Heart left ventricle (tissue), 16 donors: ENCODE measurements at places on chromosomes 4 and X. TPM values are rescaled to one million over a fixed set of nuclear protein-coding genes. Genes with fewer than 3 reads are reported as not detected.

ARSJ gene
- 0.69 TPM for total RNA-seq

VSIG1 gene
- total RNA-seq, result not detected

ENOX2 gene
- 17.6 TPM for total RNA-seq

SPANXC gene
- not detected for total RNA-seq

TEX13D gene
- not detected for total RNA-seq

UGT2B17 gene
- not detected for total RNA-seq

F8A2 gene
- total RNA-seq, result not detected

HDAC6 gene
- 41.3 TPM for total RNA-seq

DNA sequence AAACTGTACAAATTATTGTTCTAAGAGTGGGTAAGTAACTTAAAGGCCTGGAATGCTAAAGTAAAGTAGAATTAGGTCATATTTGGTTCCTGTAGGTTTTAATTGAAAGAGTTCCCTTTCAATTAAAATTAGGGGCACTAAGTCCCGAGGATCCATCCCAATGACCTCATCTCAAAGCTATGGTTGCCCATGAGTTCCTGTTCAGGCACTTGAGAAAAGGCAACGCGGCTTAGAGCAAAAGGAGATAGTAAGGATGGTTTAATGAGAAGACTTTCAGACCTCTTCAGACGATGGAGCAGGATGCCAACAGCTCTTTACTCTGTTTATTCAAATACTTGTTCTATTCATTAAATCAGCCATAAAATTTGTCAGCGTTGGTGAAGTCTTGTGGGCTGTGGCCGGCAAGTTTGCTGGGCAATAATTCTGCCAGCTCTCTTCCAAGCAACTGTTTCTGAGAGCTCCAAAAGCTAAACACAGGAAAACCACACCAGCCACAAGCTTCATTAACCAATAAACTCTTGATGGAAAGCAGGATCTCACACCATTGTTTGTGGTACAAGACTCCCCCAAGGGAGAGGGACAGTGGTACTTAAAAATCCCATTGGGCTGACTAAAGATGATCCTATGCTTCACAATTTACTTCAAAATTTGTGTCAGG, 167.4 kb downstream of the COL4A6 start:
- no peak for DNase-seq

GRCh38 chrX:13126775-13127174, 82.4 kb upstream of the FAM9C start:
- DNase-seq, result no peak

- DNase-seq, result no peak
Measured at GRCh38 chrX:77628294-77629025, 157.6 kb downstream of the ATRX start.

DNA sequence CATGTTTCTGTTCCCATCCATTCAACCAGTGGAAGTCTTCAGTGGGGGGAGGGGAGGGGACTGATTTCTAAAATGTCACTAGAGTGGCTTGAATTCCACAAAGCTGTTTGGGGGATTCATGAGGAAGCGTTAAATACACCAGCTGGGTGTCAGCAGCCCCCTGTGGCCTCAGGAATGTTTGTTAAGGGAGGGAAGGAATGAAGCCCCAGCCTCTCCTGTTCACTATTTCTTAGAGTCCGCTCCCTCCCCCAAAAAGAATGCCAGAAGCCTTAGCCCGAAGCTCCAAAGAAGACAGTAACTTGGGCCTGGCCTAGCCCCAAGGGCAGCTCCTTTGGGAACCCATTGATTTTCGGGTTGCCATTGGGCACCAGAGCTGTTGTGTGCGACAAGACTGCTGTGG, 3.3 kb downstream of the SHROOM2 start:
- no peak for DNase-seq

DNA sequence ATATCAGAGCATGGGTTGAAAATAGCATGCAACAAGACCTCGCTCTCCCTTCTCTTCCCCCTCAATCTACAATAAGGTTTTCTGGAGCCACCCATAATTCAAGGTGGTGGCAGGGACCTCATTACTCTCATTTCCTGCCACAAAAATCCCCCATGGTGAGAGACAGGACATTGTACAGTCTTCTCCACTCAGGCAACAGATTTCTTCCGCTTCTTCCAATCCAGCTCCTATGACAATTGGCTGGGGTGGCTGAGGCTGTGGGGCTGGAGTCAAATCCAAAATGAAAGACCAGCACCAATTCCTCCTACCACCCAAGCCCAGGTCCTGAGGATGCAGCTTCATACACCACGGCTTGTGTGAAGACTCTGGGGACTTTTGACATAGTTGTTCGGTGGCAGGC, 40.3 kb upstream of the NKRF start:
- no peak for DNase-seq

- DNase-seq, result no peak
Measured at GRCh38 chr4:169229571-169230028, 41.2 kb downstream of the SH3RF1 start.

- DNase-seq, result no peak
Measured at GRCh38 chr4:145821766-145822165, 116.9 kb downstream of the ZNF827 start.

GRCh38 chrX:132791714-132792113, 166.7 kb downstream of the HS6ST2 start:
- no peak for DNase-seq

DNA sequence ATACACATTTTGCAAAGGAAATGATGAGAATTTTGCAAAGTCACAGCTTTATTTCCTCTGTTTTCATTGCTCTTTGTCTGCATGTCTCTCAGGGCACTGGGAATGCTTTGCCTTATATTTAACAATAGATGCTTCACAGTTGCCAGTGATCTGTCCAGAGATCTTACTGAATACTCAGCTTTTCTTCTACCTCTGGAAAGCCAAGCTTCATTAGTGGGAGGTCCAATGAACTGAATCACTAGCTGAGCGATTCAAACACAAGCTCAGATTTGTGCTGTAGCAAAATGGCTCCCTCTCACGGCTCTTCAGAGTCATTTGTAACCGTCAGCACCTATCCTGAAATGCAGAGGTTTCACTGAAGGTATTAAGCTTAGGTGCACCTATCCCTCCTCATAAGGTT, 138.9 kb downstream of the DCLK2 start:
- no peak for DNase-seq

DNA sequence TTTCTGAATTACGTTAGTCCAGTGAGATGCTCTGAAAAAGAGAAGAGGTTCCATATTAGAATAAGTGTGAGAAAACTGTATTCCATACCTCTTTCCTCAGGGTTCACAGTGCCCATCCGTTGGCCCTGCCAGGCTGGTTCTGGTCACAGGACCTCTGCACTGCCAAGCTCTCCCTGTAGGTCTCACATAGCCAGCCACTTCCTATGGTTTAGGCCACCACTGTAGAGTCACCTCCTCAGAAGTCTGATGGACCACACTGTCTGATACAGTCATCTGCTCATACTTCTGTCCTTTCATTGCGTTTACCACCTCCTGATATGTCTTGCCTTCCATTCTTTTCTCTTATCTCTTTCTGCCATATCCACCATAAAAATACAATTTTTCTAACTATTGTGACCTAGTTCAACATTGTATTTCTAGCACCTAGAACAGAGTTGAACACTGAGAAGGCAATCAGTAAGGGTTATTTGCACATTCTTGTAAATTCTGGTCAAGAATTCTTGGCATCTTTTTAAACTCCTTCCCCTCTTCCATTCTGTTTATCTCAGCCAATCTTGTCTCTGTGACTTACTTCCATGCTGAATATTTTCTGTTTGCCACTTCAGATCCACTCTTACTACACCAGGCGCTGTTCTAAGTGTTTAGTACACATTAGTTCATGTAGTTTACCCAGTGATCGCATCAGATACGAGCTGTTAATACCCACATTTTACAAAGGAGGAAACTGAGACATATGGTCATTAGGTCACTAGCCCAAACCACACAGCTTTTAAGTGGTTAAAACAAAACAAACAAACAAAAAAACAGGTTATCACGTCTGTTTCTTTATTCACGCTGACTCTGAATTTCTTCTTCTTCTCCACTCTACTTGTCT, 125.6 kb downstream of the CBR4 start:
- no peak for DNase-seq

DNA sequence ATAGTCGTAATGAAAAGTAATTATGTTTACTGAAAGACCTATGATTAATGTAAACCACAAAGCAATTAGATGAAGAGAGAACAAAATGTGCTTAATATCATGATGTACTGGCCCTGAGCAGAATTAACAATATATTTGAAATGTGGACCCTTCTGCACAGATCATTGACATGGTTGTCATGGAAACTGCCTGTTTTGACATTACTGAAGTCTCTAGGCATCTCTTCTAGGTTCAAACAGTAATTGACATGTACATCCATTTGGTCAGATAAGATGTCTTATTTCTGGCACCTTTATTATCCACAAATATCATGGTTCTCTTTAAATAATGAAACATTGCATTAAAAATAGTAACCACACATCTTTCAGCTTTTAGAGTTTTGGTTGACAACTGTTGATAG, 251.7 kb upstream of the GNPDA2 start:
- DNase-seq, result no peak

DNA sequence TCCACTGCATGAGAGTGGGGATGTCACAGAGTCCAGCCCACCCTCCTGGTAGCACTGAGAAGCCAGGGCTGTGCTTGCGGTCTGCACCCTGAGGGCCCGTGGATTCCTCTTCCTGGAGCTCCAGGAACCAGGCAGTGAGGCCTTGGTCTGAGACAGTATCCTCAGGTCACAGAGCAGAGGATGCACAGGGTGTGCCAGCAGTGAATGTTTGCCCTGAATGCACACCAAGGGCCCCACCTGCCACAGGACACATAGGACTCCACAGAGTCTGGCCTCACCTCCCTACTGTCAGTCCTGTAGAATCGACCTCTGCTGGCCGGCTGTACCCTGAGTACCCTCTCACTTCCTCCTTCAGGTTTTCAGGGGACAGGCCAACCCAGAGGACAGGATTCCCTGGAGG, 2.7 kb downstream of the MAGEA1 start:
- DNase-seq, result no peak

- DNase-seq, result no peak
Measured at GRCh38 chr4:106034220-106034619, 138.9 kb downstream of the NPNT start.

DNA sequence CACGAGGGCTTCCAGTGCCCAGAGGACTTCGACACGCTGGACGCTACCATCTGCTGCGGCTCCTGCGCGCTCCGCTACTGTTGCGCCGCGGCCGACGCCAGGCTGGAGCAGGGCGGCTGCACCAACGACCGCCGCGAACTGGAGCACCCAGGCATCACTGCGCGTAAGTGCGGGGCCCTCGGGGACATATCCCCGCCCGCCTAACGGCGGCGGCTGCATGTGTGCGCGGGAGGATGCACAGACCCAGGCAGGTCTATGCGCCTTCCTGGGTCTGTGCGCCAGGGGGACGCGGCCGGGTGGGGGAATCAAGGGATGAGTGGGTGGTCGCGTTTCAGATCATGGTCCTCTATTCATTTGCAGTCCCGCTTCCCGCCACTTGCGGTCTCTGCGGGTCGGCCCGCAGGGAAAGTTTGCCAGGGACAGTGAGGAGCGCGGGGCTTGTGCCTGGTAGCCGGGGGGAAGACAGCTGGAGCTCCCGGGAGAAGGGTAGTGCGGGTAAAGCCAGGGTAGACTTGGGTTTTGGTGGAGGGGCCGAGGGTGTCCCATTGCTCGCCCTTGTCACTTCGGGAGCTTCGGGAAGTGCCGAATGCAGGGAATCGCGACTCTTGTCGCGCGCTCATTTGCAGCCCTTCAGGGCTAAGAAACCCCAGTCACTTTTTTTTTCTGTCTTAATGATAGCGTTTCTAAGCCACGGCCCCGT, 1.0 kb downstream of the SHISA3 start:
- no peak for DNase-seq

- peak; percentile 53 for DNase-seq
Measured at GRCh38 chr4:125316791-125317524, 2.2 kb downstream of the FAT4 start.

DNA sequence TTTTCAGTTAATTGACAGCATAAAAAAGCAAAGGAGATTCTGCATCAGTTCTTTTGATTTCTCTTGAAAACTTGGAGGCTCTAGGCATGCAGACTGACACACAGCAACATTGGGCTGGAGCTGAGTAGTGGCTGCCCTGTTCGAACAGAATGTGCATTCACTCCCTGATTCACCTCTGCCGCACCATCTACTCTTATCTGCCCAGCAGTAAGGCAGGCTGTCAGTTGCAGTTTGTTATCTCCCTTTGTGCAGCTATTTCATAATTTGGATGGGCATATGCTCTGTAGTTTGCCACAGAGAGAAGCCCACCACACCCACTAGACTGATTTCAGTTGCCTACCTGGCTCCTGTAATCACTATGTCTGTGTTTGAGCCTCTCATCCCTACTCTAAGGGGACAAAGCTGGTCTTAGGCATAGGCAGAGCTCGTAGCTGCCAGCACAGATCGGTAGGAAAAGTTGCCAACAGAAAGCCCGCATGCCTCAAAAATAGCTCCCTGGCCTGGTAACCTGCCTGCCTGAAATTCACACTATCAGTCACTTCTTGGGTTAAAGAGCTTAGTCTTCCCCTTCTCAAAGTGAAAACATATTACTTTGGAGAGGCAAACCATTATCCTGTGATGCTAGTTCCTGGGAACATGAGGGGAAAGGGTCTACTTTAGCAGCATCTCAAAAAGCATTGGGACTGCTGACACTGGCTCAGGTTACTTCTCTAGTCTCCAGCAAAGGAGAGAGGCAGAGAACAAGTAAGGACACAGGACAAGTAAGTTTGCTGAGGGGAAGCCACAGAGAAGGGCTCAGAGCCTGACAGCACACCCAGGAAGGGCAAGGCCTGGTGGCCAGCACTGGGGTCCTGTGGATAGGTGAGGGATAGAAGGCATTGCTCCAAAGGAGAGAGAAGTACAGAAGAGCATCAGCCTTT, 75.9 kb upstream of the TMEM164 start:
- no peak for DNase-seq

GRCh38 chr4:15799701-15800100, 21.6 kb downstream of the CD38 start:
- DNase-seq, result no peak

DNA sequence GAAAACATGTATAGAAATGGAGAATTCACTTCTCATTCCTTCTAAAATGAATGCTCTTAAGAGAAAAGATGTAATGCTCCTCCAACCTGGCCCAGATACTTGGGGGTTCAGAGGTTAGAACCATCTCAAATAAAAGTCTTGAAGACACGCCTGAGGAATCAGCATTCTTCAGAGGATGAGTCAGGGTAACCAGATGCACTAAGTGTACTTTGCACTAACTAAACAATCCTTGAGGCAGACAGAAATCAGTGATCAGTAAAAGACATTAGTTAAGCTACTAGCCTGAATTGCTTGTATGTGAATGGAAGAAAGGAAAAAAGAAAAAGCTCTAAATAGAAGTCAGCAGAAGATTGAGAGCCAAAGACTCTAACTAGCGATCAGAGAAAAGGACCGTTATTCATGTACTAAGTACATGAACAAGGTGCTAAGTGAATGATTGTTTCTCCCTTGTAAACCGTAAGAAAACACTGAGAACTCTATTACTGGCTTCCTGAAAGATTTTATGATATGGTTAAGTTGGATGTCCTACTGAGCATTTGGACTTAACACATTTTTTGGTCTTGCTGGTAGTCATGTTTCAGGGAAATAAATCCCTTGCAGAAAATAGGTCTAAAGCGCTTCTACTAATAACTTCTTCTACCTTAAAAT, 738.3 kb downstream of the STPG2 start:
- no peak for DNase-seq

GRCh38 chrX:110050386-110050785, 47.5 kb downstream of the TMEM164 start:
- no peak for DNase-seq

- no peak for DNase-seq
Measured at GRCh38 chr4:121212806-121213205, 48.7 kb upstream of the TNIP3 start.

- DNase-seq, result no peak
Measured at GRCh38 chr4:7687796-7688195, 251.9 kb downstream of the AFAP1 start.

- DNase-seq, result no peak
Measured at GRCh38 chr4:55549888-55550287, 3.2 kb upstream of the CLOCK start.
